ENCODE measurements at places on chromosomes 3 and 15.

- DNase-seq: no peak
These were observed 142.0 kb upstream of the SLCO3A1 start for GRCh38 chr15:91711384-91712033.

DNA sequence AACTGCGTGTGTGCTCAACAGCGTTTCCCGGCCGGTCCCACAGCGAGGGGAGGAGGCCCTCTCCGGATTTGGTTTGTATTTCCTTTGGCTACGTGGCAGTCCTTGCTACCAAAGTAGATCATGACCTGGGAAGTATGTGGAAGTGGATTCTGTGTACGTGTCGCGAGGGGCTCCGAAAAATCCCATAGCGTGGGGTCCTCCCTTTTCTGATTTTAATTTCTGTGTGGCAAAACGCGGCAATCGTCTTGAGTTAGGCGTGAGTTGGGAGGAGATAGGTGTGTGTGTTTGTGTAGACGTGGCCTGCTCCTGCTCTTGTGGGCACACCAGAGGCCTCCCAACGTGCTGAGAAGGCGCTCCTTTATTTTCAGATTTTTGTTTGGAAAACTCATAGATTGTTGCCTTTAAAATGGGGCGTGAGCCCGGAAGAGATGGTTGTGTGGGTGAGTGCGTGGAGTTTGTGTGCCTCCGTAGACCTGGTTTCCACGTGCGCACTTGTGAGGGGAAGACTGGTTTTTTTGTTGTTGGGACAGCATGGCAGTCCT, 1.2 kb downstream of the TRIM71 start:
- no peak for DNase-seq

DNA sequence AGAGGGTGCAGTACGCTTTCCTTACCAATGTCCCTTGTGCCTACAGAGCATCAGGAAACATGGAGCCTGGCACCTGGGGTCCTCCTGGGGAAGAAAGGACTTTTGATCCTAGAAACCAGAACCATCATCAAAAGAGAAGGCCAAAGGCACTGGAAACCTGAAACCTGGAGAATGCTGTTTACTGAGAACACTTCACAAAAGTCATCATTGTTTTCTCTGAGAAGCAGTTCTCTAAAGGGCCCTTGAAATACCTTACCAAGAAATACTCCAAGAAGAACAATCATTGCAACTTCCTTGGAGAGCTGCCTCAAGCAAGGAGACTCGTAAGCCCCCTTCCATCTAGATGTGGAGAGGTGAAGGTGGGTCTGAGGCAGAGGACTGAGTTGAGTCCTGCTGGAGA, 66.0 kb downstream of the TLE3 start:
- no peak for DNase-seq

DNA sequence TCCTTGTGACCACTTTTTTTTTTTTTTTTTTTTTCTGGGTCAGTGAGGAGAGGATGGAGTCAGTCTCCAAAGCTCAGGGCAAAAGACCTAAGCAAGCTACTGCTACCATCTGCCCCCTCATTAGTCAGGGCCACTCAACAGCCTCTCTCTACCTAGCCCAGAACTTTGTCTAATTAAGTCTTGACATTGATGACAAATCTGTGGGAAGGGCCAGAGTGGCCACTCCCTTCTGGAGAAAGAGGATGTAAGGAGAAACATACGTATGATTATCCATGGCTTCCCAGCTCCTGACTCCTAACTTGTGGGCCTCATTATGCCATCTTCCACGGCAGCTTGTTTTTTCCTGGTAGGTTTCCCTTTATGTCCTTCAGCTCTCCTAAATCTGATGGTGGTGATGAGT, 37.9 kb downstream of the NR1I2 start:
- no peak for DNase-seq

- DNase-seq: no peak
These were observed 18.1 kb downstream of the DAZL start for GRCh38 chr3:16587047-16587680.

DNA sequence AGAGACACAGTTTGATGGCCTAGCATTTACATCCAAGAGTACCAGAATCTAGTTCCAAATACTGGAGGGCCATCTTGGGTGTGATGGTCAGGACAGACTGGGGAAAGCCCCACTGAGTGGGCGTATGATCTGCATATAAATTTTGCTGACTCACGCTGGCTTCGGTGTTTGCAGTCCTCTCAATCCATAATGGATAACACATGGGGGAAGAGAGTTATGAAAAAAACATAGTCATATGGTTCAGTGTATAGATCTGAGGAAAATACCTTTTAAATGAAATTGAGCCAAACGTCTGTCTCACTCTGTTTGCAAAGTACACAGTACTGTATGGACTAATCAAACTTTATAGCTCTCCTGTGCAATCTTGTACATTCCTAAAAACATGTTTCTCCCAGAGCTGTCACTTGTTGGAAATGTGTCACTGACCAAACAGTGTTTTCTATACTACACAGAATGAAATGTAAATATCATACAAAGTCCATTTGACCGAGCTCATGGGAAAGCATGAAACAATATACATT, 125.3 kb upstream of the THBS1 start:
- no peak for DNase-seq

- DNase-seq: peak; percentile 49
These were observed at the start of gene HCLS1 for GRCh38 chr3:121660356-121661171. HCLS1 (minus strand) TSS chr3:121660903; CDS start chr3:121658347, 2,556 bp downstream.

DNA sequence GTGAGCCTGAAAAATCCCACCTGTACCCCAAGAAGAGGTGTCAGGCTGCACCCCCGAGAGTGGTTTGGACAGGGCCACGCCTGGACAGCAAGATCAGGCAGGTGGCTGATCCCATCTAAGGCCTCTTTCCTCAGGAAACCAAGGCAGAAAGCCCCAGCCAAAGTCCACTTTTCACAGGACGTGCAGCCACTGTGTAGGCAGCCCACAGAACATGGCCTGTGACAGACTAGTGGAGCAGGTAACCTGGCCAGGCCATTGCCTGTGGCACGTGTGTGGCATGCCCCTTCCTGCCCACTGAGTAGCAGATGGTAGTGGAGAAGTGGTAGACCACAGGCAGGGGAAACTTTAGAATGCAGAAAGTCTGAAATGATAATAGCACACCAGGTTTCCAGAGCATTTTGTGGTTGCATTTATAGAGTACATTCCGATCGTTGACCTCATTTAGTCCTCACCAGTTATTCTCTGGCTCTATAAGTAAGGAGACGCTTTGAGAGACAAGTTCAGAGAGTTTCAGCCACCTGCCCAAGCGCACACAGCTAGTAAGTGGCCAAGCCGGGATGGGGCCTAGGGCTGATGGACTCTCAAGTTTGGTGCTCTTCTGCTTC, 68.7 kb downstream of the AAGAB start:
- no peak for DNase-seq

DNA sequence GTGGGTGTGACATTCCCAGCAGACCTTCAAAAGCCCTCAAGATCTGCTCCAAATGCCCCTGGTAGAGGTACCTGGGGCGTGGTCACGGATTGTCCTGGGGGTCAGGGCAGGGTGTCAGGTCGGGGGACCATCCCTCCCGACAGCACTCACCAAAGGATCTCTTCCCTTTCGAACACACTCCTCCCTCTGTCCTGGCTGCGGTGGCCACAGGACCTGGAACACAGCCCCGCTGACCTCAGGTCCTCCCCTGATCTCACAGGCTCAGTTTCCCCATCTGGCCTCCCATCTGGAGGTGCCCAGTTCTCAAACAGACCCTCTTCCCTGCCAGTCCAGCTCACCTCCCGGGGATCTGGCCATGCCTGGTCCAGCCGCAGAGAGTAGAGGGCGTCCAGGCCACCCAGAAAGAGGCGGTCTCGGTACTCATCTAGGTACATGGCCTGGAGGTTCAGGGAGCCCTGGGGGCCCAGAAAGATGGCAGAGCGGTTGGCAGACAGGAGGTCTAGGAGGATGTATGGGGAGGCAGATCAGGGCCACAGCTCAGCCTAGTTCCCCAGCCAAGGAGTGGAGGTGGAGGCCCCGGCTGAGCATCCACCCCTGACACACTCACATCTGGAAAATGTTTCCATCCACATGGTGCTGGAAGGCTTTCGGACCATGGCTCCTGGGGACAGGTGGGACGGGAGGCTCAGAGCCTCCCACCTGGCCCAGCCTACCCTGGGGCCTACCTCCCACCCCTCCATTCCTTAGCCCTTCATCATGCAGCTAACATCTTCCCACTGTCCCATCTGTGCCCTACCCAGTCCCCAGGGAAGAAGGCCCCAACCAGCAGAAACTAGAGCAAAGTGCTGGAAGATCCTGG, 2.3 kb downstream of the SEMA3G start:
- DNase-seq: no peak

GRCh38 chr3:115517457-115518050, 105.8 kb upstream of the GAP43 start:
- DNase-seq: no peak

DNA sequence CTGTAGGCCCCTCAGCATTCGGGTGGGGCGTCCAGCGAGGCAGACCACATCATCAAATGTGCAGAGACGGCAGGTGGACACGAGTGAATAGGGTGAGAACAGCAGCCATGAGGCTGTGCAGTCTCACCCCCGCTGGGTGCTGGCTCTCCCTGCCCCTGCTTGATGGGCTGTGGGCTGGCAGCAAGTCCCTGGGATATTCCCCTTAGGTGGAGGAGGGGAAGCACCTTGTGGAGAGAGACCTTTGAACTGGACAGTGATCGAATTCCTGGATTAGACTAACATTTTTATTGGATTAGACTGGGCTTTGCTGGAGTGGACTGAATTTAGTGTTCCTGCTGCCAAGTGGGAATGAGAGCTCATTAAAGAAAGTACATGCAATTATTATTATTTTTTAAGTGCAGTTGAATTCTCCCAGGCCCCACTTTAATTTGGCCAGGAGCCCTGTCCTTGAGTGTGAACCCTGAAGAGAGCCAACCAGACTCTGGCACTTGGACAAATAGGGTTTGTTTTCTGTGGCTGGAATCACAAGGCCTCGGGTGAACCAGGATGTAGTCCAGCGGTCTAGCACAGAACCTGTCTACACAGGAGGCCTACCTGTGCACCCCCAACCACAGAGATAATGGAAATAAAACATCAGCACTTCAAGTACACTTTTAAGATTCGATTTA, 193.1 kb downstream of the ABHD5 start:
- DNase-seq: no peak

DNA sequence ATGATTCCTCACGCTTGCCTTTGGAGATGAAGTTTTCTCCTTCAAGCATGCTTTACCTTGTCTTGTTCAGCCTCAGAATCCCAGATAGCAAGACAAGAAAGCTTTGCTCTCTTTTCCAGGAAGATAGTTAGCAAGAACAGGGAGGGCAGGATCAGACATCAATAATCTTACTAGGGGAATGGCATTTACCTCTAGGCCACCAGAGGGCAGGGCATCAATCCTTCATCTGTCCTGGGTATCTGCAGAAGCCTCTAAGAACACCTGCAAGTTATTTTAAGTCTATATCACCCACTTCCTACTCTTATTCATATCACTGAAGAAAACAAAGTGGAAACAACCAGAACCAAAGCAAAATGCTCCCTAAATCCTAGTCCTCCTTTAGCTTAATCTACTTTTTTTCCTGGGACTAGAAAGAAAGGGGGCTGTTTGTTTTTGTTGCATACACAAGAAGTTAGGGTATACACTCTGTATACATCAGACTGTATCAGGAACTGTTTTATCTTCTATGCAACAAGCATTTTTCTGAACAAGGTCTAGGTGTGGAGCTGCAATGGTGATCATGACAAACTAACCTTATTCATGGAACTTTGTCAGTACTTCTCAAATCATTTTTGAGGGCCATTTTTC, 862.5 kb downstream of the CADM2 start:
- DNase-seq: no peak

DNA sequence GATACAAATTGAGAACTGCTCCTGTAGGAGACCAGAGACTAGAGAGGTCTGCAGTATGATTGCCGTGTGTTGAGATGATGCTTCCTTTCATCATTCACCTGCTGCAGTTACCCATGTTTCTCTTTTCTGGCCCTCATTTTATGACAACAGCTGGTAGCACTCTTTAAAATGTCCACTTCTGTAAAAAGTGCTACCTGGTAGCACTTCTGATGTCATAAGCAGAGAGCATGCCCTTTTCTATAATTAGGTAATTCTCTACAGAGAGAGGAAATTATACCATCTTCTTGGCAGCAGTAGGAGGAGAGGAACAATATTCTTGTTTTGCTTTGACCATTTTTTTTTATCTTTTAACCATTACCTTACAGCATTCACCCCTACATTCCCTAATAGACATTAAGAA, 123.8 kb downstream of the PPM1L start:
- DNase-seq: no peak

DNA sequence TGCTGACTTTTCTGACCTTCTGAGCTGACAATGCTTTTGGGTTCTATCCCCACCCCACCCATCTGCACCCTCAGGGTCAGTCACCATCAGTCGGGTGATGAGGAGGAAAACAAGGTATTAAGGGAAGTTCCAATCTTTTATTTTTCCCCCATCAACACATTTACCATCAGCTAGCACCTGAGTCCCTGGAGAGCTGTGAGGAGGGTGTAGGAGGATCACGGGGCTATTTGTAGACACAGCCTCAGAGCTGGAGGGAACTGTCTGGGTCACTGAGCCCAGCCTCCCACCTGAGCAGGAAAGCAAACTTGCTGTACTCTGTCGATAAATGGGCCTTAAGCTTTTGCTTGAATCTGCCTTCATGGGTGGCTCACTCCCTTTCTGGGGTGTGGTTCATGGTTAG, 24.8 kb upstream of the ZFAND6 start:
- DNase-seq: no peak

DNA sequence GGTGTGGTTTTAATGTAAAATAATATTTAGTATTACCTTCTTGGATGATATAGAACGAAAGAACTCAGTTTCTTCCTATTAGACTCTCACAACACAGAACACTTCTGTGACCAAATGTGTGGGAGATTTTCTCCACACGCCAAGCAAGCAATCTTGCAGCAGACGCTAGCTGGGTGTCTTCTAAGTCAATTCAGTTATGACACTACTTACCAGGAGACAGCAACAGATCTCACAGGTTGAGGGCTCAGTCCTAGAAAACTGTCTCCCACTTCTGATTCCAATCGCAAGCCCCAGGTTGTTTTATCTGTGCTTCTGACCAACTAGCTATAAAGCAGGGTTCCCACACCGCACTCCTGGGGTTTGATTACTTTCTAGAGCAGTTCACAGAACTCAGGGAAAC, 41.2 kb downstream of the HERC1 start:
- no peak for DNase-seq

DNA sequence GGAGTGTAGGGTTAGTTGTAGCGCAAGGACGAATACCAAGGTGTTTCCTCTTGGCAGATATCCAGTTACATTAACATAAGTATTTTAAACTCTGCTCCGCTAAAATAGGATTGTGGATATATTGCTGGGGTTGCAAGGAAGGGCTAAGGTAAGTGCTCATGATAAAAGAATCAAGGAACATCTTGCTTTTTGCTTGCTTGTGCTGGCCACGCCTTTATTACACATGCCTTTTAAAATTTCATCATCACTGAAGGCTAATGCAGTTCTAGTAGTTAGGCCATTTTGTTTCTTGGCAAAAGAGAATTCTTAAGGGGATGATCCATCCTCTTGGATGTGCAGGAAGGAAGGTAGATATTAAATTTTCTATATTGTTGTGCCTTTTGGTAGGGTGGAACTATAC, 415.6 kb upstream of the TPM1 start:
- no peak for DNase-seq

GRCh38 chr15:68407141-68407885, 24.6 kb downstream of the ITGA11 start:
- no peak for DNase-seq

- no peak for DNase-seq
These were observed 394.1 kb upstream of the TBL1XR1 start for GRCh38 chr3:177591379-177591778.

- DNase-seq: no peak
These were observed 137.2 kb upstream of the SUCLG2 start for GRCh38 chr3:67791620-67792019.

- no peak for DNase-seq
These were observed 915 bp upstream of the KCTD6 start for GRCh38 chr3:58490860-58491501.

- DNase-seq: no peak
These were observed 167.4 kb downstream of the NTRK3 start for GRCh38 chr15:88089024-88089620.

Measured in T-helper 17 cell (primary cell).